ENCODE measurements at places on chromosomes 6 and 20. TPM values are rescaled to one million over a fixed set of nuclear protein-coding genes. Genes with fewer than 3 reads are reported as not detected.
A peak's percentile ranks its signal among the peaks of the same experiment; 100 is the strongest.

DNA sequence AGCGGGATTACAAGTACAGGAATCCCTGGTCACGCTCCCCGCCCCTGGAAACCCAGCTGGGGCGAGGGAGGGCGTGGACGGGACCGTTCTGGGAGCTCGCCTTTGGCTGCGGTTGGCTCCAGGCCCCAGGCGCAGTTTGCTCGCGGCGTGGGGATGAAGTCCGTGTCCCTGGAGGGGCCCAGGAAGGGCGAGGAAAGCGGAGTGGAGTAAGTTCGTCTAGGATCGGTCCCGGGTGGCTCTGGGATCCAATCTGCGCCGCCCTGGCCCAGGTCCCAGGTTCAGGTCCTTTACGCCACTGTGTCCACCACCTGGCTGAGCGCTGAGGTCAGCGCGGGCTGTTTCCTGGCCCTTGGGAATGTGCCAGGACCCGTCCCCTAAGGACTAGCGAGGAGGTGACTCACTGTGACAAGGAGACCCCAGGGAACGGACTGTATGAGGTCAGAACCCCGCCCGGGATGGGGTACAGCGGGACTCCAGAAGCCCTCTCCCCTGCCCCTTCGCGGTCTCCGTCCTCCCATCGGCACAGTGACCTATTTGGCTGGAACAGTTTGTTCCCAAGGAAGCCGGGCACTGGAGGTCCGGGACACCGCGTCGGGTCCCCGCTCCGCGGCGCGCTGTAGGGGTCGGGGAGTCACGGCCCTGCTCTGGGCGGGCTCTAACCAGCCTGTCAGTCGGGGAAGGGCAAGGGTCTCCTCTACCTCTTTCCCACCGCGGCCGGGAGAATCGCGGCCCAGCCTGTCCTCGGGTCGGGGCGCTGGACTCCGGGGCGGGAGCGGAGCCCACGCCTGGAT lies 724 bp downstream of the CDKN1A start:
- peak overlapping the region; percentile 78 for H3K4me3 ChIP-seq
- H3K36me3 ChIP-seq = no peaks in the 10 kb centered on the region
- no peak for DNase-seq
- H3K4me1 ChIP-seq = peaks cover 58% of the 10 kb centered on the region
- no peaks in the 10 kb centered on the region for H3K27me3 ChIP-seq

Gene TCP11
- not detected for total RNA-seq

DNA sequence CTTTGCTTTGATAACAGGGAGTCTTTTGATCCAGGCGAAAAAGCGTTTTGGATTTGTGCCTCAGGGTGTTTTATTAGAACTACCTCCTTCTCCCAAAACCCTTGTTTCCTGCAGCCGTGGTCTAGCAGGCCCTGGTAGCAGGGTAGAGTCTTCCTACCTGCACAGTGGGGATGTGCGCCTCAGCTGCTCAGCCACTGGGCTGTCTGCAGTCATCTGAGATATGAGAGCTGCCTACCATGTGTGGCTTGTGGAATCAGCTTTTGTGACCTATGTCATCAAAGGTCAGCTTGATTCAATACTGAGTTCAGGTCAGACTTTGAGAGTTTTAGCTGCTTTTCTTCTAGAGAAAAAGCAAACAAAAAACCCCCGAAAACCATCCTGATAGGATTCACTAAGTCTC lies 279.5 kb downstream of the CLIC5 start:
- H3K27ac ChIP-seq = no peak overlapping the region

- H3K36me3 ChIP-seq = no peaks in the 10 kb centered on the region
- H3K4me3 ChIP-seq = no peak overlapping the region
- no peaks in the 10 kb centered on the region for H3K27me3 ChIP-seq
- peaks cover 2% of the 10 kb centered on the region for H3K4me1 ChIP-seq
Measured at GRCh38 chr6:159716247-159717096, 10.8 kb upstream of the WTAP start.

DNA sequence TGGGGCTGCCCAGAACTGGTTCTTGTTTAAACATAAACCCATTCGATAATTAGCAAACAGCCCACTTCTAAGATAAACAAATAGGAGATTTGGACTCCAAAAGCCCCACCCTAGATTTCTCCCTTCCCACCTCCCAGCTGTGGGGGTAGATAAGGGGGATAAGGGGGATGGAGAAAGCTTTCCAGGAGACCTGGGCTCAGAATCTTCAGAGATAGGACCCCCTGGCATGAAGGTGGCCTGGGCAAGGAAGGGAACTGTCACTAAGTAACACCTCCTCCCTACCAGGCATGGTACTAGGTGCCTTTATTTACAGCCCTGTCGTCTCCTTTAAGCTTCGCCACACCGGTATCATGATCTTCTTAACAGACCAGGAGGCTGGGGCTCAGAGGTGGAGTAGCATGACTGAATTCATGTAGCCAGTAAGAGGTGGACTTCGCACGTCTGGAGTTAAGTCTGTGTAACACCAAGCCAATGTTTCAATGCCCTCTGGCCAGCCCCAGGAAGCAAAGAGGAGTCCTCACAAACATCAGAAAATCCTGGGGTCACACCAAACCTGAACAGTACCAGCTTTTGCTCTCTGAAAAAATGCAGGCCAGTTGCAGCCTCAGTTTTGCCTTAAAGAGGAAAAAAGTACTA lies 4.6 kb downstream of the SDC4 start:
- no peaks in the 10 kb centered on the region for H3K36me3 ChIP-seq
- DNase-seq = no peak
- H3K27ac ChIP-seq = no peak overlapping the region
- peaks cover 17% of the 10 kb centered on the region for H3K27me3 ChIP-seq

GRCh38 chr6:146582857-146583256 lies 15.9 kb upstream of the ADGB start:
- no peaks in the 10 kb centered on the region for H3K27me3 ChIP-seq
- no peak overlapping the region for H3K4me3 ChIP-seq
- DNase-seq = no peak
- no peaks in the 10 kb centered on the region for H3K36me3 ChIP-seq
